GDM1 (cell line): ENCODE measurements at places on chromosomes 7 and 10.
A peak's percentile ranks its signal among the peaks of the same experiment; 100 is the strongest.

DNA sequence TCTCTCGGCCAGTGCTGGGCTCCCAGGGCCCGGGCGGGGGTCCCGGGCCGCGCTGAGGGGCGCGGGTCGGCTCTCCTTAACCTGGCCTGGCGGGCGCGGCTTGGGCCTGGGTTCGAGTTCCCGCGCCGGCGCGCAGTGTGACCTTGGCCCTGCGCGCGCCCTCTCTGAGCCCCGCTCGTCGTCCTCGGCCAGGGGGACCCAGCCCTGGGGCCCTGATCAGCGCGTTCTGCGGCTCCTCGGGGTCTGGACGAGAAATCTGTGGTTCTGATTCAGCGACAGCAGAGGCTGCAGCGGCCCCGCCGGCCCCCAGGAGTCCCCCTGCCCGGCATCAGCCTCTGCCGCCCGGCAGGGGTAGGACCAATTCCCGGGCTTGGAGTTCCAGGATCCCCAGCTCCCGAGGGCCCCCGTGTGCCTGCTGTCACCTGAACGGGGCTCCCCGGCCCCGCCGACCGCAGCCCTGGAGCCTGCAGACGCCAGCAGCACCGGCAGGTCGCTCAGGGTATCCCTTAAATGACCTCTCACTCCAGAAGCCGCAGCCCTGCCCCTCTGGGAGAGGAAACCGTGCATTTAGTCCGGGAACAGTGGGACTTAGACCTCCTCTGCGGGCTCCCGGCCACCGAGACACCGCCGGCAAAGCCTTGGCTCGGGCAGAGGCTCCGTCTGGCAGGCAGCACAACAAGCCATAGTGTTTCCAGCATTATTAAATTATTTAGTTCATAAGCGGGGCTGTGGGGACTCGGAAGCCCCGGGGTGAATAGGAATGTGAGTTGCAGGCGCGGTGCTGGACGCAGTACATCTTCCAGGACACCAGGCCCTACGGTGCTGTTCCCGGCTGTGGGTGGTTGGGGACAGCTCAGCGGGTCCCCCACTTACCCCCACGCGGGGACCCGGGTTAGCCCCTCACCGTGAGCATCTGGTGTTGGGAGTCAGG, 572 bp downstream of the CHST12 start:
- no peak for DNase-seq

- DNase-seq, result no peak
These were observed 149.6 kb upstream of the MEOX2 start for GRCh38 chr7:15836041-15836440.

- no peak for DNase-seq
These were observed 63.5 kb downstream of the ZNF365 start for GRCh38 chr10:62437696-62438095.

DNA sequence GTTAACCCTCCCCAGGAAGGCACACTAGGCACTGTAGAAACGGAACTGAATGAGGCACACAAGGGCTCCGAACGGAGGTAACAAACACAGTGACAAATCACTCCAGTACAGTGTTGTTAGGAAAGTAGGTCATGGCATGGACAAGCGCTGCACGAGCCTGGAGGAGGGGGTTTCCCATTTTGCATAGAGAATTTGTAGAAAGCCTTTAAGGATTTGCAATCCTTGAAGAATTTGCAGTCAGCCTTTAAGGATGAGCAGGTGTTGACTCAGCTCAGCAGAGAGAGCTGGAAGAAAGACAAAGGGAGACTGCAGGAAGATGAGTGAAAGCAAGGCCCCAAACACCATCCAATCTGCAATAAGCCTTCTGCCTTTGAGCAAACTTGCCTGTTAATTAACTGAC, 51.1 kb upstream of the PPP1R3C start:
- no peak for DNase-seq

- no peak for DNase-seq
These were observed 84.0 kb upstream of the BTBD16 start for GRCh38 chr10:122186816-122187810.

DNA sequence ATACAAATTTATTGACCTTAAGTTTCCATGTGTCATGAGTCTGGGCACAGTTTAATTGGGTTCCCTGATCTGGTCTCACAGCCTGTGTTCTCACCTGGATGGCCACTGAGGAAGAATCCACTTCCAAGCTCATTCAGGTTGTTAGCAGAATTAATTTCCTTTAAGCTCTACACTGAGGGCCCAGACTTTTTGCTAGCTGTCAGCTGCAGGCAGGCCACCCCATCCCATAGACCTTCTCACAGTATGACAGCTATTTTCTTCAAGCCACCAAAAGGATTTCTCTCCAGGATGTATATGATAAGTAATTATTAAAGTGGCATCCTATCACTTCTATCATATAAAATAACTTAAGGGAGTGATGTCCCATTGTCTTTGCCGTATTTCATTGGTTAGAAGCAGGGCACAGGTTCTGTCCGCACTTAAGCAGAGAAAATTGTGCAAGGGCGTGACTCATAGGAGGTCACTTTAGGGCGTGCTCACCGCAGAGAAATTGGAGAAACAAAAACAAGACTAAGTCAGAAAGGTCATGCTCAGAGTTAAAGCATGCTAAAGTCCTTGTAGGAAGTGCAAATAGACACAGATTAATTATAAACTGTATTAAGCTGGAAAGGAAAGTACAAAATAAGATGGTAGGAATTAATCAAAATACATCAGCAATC, 109.9 kb downstream of the AHR start:
- DNase-seq, result peak; percentile 21

- no peak for DNase-seq
These were observed 438.0 kb downstream of the ETV1 start for GRCh38 chr7:13551503-13551902.

DNA sequence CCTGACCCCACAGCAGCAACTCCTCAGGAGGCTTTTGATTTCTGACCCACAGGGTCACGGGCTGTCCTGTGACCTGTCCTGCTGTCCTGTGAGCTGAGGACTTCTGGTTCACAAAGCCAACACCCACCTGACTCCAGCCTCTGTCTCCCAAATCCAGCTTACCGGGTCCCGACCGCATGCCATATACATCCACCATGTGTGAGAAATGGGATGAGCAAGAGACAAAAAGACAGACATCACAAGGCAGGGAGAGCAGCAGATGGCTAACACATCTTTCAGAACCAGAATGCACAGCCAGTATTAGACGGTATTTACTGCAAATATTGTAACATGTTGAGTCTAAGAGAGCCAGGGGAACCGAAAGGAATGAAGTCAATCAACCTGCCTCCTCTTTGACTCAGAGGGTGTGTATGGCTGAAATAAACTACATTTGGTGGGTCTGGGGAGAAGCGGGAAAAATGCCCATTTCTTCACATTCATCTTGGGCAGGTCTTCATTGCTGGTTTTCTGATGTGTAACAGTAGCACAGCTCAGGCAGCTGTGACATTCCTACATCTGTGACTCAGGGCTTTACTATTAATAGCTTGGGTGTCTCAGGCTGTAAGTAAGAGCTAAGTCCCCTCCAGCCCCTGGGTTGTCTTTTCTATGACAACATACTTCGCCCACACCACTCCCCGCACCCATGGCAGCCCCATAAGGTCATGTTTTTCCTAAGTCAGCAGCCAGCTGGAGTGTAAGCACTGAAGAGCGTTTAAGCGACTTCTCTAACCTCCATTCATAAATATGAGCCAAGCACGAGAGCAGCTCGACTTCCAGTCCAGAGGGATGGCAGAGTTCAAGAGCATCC, 25.0 kb downstream of the ABLIM1 start:
- no peak for DNase-seq

DNA sequence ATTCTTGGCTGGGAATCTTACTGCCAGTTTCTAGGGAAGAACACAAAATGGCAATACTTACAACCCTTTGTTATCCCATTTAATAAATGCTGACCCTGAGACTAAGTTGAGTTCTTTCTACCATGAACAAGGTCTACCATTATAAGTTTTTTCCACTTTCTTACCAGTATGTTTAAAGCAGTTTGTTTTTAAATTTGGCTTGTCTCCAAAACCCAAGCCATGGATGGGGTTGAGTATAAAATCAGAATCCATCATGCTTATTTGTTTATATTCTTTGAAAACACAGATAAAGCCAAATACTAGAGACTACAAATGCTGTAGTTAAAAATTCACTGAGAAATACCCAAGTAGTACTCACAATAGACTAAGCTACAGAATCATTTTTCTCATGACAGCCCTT, 41.1 kb upstream of the HNRNPH3 start:
- no peak for DNase-seq

DNA sequence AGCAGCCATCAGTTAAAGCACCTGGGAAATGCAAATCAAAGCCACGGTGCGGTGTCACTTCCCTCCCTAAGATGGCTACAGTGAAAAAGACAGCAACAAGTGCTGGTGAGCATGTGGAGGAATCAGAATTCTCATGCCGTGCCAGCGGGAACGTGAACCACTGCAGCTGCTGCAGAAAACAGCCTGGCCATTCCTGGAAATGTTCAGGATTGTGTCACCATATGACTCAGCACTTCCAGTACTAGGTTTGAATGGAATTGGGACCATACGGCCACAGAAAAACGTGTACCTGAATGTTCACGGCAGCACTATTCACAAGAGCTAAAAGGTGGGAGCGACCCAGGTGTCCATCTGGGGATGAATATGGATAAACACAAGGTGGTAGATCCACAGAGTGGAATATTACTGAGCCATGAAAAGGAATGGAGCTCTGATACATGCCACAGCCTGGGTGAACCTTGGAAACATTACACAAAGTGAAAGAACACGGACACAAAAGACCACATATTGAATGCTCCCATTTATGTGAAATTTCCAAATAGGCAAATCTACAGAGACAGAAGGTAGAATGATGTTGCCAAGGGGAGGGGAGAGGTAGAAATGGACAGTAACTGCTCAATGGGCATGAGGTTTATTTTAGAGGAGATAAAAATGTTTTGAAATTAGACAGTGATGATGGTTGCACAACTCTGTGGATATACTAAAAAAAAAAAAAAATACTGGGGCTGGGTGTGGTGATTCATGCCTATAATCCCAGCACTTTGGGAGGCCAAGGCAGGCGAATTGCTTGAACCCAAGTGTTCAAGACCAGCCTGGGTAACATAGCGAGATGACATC, 61.6 kb downstream of the MICALL2 start:
- no peak for DNase-seq

- DNase-seq, result no peak
These were observed 13.3 kb upstream of the ITGB8 start for GRCh38 chr7:20317413-20317812.

DNA sequence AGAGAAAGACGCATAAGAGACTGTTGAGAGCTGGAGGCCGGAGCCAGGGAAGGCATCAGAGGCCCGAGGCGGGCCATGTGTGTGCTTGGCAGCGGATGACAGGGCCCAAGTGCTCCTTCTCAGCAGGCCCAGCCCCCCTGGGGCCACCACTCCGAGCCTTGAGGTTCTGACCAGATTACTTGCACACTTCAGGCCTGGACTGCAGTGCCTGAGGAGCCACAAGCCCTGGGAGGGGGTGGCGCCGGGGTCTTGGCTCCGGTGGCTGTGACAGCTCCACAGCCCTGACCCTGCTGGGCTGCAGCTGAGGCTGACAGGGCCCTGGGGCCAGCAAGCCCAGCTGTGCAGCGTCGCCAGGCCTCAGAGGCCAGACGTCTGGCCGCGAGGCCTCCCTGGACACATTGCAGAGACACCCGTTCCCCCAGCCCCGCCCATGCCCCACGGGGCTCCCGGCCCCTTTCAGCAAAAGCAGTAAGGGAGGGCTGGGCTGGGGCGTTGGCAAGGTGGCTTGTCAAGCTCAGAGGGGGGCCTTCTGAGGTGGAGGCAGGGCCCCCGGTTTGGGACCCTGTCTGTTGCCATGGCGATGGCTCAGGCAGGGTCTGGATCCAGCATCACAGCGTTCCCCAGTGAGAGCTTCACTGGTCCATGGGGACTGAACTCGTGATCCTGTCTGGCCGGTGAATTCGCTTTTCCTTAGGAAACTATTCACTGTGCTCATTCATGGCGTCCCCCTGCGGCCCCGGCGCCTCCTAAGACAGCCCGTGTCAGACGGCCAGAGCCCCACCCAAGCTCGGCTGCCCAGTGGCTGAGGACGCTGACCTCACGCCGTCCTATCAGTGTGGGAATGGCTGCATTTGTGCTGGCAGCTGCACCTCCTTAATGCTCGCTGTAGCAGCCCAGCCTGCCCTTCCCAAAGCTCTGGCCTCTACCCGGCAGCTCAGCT, 5.7 kb downstream of the ELN start:
- no peak for DNase-seq

GRCh38 chr10:31031205-31031557, 484 bp downstream of the ZNF438 start:
- no peak for DNase-seq

GRCh38 chr7:13278020-13278419, 590.6 kb downstream of the ARL4A start:
- no peak for DNase-seq

- no peak for DNase-seq
These were observed 484.7 kb downstream of the PTPRN2 start for GRCh38 chr7:158102897-158103296.

- DNase-seq, result no peak
These were observed 8.4 kb downstream of the CPA1 start for GRCh38 chr7:130388671-130389070.

DNA sequence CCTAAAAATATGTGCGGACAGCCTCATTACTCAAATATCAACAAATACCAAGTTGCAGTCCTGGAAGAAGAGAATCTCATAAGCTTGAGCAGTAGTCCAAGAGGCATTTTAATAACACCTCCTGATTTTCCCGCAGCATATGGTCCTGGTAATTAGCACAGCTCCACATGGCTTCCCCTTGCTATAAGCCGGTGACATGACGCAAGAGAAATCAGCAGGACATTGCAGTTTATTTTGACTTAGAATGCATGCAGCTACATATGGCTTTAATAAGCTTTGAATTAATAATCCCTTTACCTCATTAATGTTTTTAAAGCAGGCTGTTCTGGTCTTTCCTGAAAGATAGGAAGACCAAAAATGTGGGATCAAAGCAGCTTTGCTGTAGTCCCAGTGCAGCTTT, 137.6 kb downstream of the RAMP3 start:
- no peak for DNase-seq

- DNase-seq, result no peak
These were observed 1.0 kb downstream of the PSMC2 start for GRCh38 chr7:103348452-103348851.

GRCh38 chr7:42198296-42198695, 38.7 kb downstream of the GLI3 start:
- no peak for DNase-seq

DNA sequence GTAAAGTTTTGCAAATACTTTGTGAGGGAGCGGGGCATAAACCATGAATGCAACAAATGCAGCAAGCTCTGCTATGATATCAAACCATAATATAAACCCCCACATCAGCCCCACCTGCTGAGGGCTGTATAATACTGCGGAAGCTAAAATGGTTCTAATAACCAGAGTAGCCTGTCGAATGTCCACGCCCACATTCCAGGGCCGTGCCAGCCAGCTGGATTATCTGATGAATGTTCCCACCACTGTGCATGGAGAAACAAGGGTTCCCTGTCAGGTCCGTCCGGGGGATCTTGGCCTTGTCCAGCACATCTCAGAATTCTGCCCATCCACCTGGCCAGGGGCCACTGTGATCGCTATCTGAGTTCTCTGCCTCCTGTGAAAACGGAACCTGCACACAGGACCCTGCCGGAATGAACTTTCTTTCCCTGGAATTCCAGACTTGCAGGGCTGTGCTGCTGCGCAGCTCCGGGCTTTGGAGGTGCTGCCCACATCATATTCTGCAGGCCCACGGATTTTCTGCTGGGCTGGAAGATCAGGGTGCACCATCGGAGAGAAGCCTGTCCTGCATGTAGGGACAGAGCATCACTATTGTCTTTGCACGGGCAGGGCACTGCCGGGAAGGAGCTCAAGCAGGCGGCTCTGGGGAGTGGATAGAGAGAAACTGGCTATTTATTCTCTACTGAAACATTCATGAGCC, 77.0 kb upstream of the GNA12 start:
- no peak for DNase-seq
